ENCODE measurements at places on chromosomes 12 and 14.

- no peak for DNase-seq
Observed at GRCh38 chr12:1532375-1533165, 61.8 kb downstream of the FBXL14 start.

- DNase-seq: no peak
Observed at GRCh38 chr14:47044841-47045240, 393.3 kb upstream of the RPL10L start.

GRCh38 chr14:50044042-50044651, 72.2 kb downstream of the VCPKMT start:
- DNase-seq: no peak

DNA sequence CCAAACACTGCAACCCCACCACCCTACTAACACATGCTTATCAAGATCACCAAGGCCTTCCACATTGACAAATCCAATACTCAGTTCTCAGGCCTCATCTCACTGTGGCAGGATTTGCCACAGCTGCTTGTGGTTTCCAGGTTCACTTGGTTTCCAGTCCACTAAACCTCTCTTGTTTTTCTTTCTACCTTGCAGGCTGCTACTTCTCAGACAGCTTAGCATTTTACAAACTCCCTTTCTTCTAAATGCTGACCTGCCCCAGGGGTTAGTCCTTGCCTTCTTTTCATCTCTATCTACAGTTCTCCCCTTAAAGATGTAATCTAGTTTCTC, 84.1 kb downstream of the BCAT1 start:
- DNase-seq: no peak

GRCh38 chr14:71714225-71714624, 218.0 kb upstream of the RGS6 start:
- no peak for DNase-seq

GRCh38 chr14:79420725-79421124, 790.6 kb downstream of the DIO2 start:
- no peak for DNase-seq

- DNase-seq: no peak
Observed at GRCh38 chr12:108861878-108862587, 4.7 kb upstream of the SSH1 start.

GRCh38 chr14:50739186-50739585, 71.1 kb upstream of the SAV1 start:
- no peak for DNase-seq

DNA sequence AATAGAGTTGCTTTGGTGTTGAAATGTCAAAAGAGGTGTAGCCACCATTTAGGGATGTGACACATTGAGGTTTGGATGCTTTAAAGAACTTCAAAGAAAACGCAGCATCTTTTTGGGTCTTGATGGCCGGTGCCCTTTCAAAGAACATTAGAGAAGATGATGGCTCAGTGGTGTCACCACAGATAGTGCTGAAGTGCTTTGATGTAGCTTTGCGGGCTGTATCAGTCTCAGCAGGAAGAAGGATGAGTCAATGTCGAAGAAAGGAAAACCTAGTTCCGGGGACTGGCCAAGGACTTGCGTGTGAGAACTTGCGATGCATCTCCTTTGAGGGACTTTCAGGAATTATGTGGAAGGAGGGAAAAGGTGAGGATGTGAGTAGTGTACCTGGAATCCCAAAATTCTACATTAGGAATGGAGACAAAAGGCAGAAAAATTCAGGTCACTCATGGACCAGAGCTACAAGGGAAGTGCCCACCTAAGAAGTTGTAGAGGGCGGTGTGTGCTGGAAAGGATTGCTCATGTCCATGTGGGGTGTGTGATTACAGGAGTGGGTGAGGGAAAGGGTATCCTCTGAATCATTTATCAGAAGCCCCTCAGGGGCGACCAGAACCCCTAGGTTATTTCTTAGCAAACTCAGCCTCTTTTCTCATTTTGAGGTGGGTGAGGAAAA, 39.7 kb upstream of the GZMB start:
- peak; percentile 85 for DNase-seq

- DNase-seq: peak; percentile 25
Observed at GRCh38 chr14:98925354-98926040, 346.5 kb downstream of the BCL11B start.

DNA sequence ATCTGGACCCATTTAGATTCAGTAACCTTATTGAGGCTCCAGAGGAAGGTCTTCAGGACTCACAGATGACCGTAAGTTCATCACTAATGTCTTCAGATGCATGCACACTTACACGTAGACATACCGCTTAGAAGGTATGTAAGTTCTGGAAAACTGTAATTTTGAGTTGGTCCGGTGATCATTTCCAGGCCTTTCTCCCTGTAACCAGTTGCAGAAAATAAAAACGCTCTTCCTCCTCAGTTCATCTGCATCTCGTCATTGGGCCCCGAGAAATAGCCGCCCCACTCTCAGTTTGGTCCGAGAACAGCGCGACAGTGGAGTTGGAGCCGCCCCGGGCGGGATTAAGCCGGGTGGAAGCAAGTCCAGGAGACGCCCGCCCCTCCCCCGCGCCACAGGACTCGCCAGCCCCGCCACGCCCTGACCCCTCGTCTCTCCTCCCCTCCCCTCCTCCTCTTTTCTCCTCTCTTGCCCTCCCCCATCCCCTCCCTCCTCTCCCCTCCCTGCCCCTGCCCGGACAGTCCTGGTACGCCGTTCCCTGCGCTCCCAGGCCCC, 83.7 kb downstream of the TNFAIP2 start:
- no peak for DNase-seq

DNA sequence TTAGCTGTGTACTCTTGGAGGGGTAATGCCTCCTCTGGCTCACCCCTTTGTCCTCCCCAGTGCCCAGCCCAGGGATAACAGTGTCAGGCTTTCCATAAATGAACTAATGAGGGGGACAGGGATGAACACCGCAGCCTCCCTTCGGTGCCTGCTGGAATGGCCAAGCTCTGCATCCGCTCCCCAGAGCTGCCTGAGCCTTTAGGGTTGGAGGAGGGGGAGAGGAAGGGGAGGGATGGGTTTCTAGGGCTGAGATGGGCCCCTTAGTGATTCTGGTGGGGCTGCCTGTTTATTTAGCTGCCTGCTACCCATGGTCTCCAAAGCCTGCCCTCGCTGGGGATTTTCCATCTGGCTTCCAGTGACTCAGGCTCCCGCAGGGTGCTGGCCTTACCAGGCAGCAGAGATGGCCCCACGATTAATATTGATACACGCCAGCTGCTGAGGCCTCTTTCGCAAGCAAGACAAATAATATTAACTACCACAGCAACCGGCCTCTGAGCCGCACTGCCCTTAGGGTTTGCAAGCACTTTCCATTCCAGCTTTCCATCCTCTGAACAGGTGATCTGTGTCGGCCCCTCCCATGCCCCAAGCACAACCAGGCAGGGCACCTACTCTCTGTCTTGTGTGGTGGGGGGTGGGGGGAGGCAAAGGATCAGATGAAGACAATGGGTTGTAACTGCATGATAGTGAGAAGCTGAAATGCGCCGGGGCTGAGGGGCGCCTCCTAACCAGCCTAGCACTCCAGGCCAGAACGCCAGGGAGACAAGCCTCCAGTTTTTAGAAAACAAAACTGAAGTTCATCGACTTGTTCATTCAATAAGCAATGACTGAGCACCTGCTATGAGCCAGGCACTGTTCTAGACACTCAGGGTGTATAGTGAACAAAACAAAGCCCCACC, 56.7 kb downstream of the C14orf132 start:
- DNase-seq: peak; percentile 45

DNA sequence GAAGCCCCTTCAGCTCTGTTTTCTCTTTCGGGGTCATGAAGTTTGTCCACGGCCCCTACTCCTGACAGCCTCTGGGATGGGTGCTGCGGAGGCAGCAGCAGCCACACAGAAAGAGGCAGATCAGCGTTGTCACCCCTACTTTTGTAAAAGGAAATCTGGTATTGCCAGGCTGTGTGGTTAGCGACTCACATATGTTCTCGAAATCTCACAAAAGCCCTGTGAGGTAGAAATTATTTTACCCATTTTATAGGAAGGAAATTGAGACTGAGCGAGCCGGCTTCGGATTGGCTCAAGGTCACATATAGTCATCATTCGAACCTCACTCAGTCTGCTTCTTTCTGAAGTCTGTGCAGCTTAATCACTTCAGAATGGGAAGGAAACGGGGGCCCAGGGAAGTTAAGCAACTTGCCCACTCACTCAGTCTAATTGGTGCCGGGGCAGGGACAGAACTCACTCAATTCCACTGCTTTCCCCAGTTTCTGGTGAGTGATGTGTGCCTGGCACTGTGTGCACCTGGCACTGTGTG, 1.1 kb upstream of the CKAP4 start:
- peak; percentile 74 for DNase-seq

DNA sequence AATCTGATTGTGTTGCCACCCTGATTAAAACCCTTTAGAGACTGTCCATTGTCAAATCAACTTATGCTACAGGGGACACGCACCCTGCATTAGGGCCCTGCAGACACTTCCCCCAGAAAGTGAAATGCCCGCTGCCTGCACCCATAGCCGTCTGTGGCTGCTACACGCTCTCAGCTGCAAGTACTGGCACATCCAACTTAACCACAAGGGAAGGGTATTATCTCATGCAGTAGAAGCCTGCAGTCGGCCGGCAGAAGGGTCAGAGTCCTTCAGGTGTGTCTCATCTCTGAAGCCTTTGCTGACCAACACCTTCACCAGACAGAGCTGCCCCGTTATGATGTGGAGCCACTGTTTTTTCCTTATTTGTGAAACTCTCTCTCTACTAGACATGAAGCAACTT, 20.8 kb downstream of the CFAP251 start:
- no peak for DNase-seq

- DNase-seq: no peak
Observed at GRCh38 chr12:124861898-124862676, 1.6 kb downstream of the SCARB1 start.

- DNase-seq: no peak
Observed at GRCh38 chr12:60345442-60345841, 749.6 kb downstream of the SLC16A7 start.

DNA sequence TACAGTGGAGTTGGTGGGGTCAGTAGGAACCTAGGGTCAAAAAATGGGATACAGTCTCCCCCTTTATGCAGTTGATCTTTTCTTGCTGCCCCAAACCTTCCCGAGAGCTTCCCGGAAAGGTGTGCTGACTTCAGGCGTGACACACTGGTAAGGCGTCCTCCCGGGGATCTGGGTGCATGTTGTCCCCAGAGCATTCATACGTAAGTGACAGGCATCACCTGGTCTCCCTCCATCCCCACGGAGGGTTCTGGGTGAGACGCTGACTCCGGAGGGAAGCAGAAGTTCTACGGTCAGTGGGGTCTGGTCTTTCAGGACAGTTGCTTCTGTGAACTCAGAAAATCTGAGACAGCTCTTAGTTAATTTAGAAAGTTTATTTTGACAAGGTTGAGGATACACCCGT, 159.6 kb upstream of the RTL1 start:
- no peak for DNase-seq

DNA sequence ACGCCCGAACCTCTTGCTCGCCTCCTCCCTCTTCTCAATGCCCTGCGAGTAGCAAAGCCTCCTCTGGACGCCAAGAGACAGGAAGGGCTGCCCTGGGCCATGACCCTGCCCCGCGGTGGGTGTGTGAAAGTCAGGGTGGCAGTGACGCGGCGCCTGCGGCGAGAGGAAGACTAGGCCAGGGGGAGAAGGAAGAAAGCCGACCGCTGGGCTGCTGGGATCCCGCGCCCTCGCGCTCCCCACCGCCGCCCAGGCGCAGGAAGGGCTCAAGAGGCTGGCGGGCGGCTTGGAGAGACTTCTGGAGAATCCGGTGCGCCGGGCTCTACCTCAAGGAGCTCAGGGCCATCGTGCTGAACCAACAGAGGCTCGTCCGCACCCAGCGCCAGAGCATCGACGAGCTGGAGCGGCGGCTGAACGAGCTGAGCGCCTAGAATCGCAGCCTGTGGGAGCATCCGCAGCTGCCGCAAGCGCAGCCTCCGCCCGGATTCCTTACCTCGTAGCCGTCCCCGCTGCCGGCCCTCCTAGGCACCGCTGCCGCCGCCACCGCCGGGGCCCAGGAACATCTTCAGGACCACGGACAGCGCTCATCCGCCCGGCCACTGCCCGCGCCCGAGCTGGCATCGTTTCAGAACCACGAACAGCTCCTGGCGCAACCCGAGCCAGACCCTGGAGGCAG, 105.0 kb upstream of the PRB2 start:
- peak; percentile 89 for DNase-seq

- no peak for DNase-seq
Observed at GRCh38 chr12:27342536-27342935, 9.9 kb downstream of the BMAL2 start.

GRCh38 chr12:4918950-4919660, 9.4 kb downstream of the KCNA1 start:
- no peak for DNase-seq

DNA sequence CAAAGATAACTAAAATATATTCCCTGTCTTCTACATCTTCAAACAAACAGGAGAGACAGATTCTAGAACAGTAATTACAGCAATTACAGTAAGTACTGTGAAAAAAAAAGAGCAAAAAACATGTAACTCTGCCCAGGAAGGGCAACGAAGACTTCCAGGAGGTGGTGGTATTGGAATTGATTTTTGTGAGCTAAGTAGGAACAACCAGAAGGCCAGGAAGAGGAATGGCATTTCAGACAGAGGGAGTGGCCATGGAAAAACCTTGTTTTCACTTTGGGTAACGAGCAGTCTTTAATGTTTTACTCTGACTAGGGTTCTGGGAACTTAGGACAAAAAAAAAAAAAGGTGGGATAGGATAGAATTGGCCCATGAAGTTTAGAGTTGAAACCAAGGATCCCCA, 196.3 kb upstream of the PLEKHG7 start:
- DNase-seq: no peak

- no peak for DNase-seq
Observed at GRCh38 chr14:61678975-61679374, 16.3 kb upstream of the HIF1A start.

DNA sequence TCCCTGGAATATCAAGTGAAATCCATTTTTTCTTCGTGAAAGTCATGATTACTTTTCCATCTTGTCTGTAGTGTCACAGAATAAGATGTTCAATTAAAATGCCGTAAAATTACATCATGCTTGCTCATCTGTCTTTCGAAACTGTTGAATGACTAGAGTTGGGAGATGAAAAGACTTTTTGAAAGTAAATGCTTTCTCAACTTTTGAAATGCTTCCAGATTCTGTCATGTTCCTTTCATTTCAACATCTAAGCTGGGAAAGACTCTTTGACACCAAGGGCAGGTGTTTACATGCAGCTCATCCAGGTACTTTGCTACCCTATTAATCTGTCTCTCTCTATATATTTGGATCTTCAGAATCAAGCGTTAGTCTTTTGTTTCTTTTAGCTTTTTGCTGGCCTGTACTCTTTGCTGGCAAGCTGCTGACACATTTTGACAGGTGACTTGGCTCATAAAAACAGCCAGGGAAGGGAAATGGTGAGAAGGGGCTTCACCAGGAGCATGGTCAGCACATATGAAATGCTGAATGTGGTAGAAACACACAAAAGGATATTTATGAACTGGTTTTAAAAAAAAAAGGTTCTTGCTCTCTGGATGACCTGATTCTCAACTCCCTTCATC, 77.0 kb upstream of the METAP2 start:
- DNase-seq: no peak

- no peak for DNase-seq
Observed at GRCh38 chr12:21831791-21832344, 57.4 kb upstream of the KCNJ8 start.

- no peak for DNase-seq
Observed at GRCh38 chr14:58078471-58078870, 73.5 kb downstream of the ARMH4 start.

GRCh38 chr14:68513137-68513536, 279.7 kb downstream of the ZFP36L1 start:
- no peak for DNase-seq

- DNase-seq: peak; percentile 87
Observed at GRCh38 chr14:104795781-104796686, 486 bp upstream of the AKT1 start.
